ENCODE measurements at places on chromosomes 6 and 20.

- no peak for DNase-seq
Observed at GRCh38 chr6:116206231-116206903, 47.5 kb downstream of the TSPYL4 start.

DNA sequence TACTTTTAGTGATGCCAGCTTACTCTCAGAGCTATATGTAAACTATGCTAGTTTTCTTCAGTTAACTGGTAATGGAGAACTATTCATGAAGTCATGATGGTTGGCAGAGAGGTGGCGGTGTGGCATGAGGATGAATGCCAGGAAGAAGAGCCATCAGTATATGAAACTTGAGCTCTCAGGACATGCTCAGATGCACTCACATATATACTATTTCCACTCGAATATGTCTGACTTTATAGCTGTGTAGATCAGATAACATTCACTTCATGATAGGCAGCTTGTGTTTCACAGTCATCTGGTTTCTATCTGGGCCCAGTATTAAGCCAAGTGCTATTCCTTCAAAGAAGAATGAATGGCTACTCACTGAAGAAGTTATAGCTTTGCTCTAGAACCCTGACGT lies 46.2 kb upstream of the CEP85L start:
- DNase-seq, result no peak

- no peak for DNase-seq
Observed at GRCh38 chr6:100464903-100465700, at the start of gene SIM1. TSS of gene SIM1 (minus strand) at chr6:100464921. CDS start at chr6:100463468, 1,453 bp downstream.

DNA sequence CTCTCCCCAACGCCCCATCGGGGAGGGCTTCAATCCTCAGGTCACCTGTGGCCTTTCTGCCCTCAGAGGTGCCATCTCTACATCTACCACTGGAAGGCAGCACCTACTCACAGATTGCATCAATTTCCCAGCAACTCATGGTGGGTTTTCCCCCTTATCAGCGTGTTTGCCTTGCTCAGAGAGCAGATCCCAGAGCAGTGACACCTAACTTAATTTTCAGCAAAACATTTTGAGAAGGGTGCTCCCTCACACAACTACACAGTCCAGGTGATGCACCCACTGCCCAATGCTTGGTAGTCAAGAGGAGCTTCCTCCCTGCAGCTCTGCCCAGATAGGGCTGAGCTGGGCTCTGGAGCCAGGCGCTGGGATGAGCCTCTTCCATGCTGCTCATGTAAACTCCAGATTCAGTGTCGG lies 48.2 kb downstream of the PLG start:
- DNase-seq, result no peak

- no peak for DNase-seq
Observed at GRCh38 chr6:11926594-11927407, 85.3 kb upstream of the HIVEP1 start.

- no peak for DNase-seq
Observed at GRCh38 chr6:40717411-40718057, 130.4 kb upstream of the LRFN2 start.

GRCh38 chr6:85460154-85460920 lies 10.5 kb downstream of the NT5E start:
- DNase-seq, result no peak

- DNase-seq, result no peak
Observed at GRCh38 chr20:5612581-5613301, 137.5 kb upstream of the SHLD1 start.

GRCh38 chr6:7392402-7392801 lies 2.8 kb downstream of the RIOK1 start:
- no peak for DNase-seq

DNA sequence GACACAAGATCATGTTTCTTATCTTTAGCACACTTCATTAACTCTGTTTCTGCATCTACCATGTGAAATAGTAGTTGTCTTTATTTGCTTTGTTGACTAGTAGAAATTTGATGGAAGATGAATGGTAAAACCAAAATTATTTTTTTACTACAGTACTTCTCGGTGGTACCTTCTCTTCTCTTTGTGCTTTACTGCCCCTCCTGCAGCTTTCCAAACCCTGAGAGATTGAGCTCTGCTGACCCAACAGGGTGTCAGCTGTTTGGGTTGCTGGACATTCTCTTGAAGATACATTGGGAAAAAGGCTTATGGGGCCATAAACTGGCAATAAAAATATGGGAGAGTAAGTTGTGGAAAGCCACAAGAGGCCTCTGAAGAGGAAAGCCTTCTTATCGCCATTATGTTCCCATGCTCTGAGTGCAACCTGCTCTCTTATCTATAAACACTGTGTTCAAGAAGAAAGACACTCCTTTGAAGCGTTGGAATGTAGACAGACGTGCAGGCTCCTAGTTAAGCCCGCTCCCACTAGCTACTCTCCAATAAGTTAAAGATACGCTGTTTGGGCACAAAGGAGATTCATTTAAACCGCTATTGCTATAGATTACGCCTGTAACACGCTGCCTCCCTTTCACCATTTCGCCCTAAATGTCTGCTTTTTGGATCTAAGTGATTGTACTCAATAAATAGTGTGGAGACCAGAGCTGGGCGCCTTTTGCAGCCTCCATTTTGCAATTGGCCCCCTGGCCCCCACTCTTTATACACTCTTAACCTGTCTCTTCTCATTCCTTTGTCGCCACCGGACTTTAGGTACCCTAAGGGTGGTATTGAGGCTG lies 60.1 kb upstream of the PRSS16 start:
- DNase-seq, result no peak

GRCh38 chr6:139625998-139626975 lies 251.8 kb upstream of the CITED2 start:
- no peak for DNase-seq

DNA sequence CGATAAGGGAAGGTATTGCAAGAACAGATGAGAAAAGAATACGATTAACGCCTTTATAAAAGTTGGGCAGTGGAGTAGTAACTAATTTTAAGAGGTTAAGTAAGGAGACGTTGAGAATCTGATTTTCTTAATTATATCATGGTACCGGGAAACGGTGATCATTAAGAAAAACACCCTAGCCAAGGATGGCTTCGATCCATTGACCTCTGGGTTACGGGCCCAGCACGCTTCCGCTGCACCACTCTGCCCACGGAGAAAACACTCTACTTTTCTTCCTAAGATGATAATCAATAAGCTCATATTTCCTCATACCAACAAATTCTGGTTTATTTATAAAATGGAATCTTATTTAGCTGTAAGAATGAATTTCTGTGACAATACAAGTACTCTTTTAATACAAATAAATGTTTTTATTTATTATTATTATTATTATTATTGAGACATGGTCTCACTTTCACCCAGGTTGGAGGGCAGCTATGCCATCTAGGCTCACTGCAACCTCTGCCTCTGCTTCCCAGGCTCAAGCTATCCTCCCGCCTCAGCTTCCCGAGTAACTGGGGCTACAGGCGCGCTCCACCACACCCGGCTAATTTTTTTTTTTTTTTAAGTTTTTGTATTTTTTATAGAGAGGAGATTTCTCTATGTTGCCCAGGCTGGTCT lies 8.3 kb downstream of the POM121L2 start:
- DNase-seq, result no peak

DNA sequence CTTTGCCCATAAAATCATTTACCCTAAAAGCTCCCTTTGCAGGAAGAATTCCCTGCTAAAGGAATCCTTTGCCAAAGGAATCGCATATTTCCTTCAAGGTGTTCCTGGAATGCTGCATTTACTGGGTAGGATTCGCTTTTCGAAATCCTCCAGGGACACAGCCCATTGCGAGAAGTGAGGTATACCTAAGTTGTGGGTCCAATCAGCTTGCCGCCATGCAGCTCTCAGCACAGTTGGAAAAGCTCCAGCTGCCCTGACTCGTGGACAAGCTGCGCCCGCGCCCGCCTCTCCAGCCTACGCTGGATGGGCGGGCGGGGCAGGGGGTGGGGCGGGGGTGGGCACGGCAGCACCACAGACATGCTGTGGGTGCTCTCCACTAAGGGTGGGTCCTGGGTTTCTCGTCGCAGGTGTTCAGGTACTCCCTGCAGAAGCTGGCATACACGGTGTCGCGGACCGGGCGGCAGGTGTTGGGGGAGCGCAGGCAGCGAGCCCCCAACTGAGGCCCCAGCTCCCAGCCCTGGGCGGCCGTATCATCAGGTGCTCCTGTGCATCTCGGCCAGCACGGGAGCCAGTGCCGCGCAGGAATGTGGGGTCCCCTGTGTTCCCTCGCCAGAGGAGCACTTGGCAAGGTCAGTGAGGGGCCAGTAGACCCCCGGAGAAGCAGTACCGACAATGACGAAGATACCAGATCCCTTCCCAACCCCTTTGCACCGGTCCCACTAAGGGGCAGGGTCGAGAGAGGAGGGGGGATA lies 1.4 kb downstream of the NNAT start:
- DNase-seq, result no peak

DNA sequence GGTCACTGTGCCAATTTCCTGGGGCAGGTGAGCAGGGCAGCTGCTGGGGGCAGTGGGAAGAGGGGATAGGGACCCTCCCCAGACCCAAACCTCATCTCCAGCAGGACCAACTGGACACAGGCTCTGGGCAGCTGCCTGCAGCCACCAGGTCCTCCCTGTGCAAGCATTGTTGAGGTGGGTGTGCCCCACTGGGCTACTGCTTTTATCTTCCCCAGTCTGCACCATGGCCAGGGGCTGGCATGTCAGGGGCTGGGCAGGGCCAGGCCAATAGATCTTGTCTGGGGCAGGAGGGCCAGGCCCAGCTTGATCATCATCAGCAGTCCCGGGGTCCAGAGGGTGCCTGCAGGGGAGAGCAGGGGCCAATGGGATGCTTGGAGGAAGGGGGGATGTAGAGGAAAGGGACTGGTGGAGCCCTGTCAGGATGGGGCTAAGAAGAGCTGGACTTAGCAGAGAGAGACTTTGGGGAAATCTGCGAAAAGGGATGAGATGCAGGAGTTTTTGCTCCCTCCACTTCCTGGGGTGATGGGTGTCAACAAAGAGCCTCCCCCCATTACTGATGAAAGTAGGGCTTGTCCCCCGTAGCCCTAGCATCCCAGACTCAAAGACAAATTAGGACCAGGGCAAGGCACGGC lies 5.7 kb downstream of the EBF4 start:
- DNase-seq, result no peak

DNA sequence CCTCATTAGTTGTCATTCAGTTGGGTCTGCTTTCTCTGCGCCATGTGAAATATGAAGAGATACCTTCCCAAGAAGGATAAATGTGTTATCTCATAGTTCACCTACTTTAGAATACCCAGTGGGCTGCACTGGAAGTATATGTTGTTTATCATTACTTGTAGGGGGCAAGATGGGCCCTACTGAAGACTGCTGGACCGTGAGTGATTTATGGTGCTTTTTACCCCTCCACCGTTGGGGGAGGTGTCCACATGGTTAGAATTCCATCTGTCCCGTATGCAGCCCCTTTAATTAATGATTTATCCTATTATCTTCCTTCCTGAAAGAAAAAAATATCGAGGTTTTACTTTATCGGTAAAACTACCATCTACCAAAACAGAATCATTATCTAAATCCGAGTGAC lies 97.0 kb downstream of the TSHZ2 start:
- DNase-seq, result no peak

GRCh38 chr6:90038961-90039653 lies 144.8 kb downstream of the GJA10 start:
- DNase-seq, result no peak

DNA sequence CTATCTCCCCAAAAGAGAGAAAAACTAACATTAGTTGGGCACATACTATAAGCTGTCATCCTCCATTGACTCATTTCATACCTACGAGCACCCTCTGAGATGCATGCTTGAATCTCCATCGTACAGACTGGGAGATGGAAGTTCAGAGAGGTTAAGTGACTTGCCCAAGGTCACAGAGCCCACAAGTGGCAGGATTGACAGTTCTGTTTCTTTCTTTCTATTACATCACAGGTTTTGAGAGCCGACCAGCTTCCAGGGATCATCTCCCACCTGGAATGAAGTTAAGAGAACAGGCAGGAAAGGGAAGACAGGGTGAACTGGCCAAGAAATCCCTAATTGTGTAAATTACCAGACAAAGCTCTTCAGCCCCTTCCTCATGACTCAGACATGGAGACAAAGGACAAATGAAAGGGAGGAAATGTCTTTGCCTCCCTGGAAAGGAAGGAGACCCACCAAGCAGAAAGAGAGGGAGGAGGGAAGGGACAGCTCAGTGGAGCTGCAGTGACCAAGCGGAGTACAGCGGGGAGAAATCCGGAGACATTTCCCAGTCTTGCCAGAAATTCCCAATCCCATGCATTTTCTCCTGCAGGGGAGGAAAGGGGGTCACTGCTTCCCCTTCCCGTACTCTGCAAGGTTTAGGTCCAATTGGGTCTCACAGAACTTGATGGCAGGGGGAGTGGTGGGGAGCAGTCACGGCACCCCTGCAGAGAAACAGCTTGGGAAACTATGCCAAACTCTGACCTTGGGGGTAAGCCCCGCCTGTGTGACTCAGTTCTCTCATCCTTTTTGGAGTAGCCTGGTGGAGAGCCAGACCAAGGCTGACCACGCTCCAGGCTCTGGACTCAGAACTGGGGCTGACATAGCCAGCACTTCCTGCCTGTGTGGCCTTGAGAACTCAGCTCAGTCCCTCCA lies 154.3 kb downstream of the ANKRD60 start:
- no peak for DNase-seq

DNA sequence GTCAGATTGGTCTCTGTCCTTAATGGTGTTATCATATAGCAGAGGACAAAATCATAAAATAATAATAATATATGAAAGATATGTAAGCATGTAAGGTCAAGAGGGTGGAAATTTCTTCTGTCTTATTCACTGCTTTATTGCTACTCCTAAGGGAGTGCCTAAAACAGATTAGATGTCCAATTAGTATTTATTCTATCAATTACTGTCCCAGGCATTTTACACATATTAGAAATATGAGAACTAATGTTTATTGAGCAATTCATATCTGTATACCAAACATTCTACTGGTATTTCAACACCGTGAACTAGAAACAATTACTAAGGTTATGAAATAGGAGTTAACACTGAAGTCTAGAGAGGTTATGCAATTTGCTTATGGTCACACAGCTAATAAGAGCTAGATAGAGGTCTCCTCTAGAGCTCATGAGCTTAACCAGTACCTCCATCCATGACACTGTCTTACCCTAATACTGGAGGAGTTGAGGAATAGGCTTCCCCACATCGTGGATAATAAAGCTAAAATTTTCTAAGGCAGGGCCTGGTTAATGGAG lies 302.3 kb downstream of the PLCB1 start:
- no peak for DNase-seq

- no peak for DNase-seq
Observed at GRCh38 chr6:29789176-29789575, 38.4 kb upstream of the HLA-G start.
